Stimulated activated CD4-positive, alpha-beta T cell treated with anti-CD3 and anti-CD28 coated beads, Interleukin-1b, Interleukin-23, amount 100 ng/mL, for 48 hours (primary cell): ENCODE measurements at places on chromosomes 4 and X.
A peak's percentile ranks its signal among the peaks of the same experiment; 100 is the strongest.

GRCh38 chr4:182507805-182508204 lies 264.6 kb downstream of the TENM3 start:
- DNase-seq: no peak

GRCh38 chr4:89243733-89244252 lies 63.8 kb downstream of the GPRIN3 start:
- no peak for DNase-seq

- no peak for DNase-seq
Observed at GRCh38 chr4:183321516-183321915, 710 bp downstream of the CLDN24 start.

GRCh38 chr4:70158576-70158975 lies 4.5 kb downstream of the PRR27 start:
- no peak for DNase-seq

- DNase-seq: no peak
Observed at GRCh38 chrX:86329174-86329573, 180.9 kb downstream of the DACH2 start.

- DNase-seq: no peak
Observed at GRCh38 chr4:78691334-78691754, 84.8 kb upstream of the BMP2K start.

GRCh38 chr4:173270312-173271027 lies 63.7 kb downstream of the HMGB2 start:
- DNase-seq: no peak

GRCh38 chr4:39528061-39528465 lies 824 bp upstream of the UGDH start:
- DNase-seq: no peak

DNA sequence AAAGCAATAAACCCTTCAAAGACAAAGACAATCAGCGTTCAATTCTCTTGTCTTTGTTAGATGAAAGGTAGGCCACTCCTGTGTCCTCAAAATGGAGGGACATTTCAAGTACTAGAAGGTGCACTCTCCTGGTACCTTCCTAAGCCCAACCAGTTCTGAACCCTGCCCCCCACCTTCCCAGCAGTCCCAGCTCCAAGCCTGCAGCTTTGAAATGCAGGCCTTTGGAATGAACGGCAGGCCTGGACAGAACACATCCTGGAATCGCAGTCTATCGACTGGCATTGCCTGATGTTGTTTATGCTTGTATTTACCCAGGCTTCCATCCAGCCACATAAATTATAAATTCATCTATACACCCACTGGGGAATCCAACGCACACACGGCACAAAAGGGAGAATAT lies 47.4 kb downstream of the RASGEF1B start:
- no peak for DNase-seq

- DNase-seq: no peak
Observed at GRCh38 chrX:25013632-25014365, 2.0 kb downstream of the ARX start.

DNA sequence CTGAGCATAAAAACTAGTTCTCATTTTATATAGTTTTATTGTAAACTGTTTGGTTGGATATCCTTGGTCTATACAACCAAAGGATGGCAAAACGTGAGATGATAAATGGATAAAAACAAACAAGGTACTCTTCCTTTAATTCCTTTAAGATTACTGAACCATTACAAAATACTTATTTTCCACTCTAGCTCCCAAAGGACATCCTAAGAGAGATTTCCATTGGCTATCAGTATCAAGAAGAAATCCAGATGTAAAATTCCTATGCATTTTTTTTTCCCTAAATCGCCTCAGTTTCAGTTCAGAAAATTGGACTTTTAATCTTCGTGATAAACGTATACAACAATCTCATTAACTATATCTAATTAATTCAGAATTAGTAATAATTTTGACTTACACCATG lies 2.3 kb downstream of the FBXL5 start:
- no peak for DNase-seq

GRCh38 chr4:169634975-169635374 lies 14.6 kb downstream of the CLCN3 start:
- DNase-seq: no peak

GRCh38 chr4:129344058-129344457 lies 248.1 kb downstream of the C4orf33 start:
- DNase-seq: no peak

GRCh38 chrX:57821703-57822387 lies 88.4 kb downstream of the ZXDA start:
- peak; percentile 2 for DNase-seq

GRCh38 chrX:136586386-136586785 lies 54.4 kb downstream of the VGLL1 start:
- DNase-seq: peak; percentile 11

DNA sequence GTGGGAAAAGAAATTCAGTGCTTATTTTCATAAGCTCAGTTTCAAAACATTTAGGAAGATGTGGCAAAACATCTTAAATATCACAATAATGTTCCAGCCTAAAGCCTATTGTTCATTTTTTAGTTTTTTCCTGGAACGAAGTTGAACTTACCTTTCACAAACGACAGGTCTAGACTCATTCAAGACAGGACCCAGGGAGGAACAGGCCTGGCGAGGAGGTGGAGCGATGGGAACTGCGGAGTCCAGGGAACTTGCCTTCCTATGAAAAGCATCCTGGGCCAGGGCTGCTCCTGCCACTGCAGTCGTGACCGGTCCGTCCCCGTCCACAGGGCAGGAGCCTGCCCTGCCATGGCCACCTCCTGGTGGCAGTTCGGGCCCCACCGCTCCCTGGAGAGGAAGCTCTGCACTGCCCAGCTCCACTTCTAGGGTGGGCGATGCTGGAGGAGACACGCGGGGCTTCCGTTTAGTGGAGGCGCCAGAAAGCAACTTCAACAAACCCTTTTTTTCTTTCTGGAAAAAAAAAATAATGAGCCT lies 96.7 kb upstream of the CBR4 start:
- DNase-seq: no peak

- DNase-seq: no peak
Observed at GRCh38 chr4:633976-634598, 8.7 kb downstream of the PDE6B start.

DNA sequence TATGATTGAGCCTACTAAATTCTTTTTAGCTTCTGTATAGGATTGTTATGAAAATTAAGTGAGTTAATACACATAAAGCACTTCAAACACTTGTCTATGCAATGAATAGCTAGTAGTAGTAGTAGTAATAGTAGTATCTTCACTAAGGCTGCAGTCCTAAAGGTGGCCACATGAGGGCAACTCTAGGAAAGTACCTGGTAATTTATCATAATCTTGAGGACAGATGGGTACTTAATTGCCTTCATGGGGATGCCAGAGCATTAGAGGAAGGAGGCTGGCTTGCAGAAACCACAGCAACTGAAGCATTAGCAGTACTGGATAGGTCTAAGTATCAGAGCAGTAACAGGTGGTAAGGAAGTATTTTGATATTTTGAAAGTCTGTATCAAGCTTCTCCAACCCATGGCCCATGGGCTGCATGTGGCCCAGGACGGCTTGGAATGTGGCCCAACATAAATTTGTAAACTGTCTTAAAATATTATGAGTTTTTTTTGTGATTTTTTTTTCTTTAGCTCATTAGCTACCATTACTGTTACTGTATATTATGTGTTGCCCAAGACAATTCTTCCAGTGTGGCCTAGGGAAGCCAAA lies 17.3 kb downstream of the NIPAL1 start:
- DNase-seq: peak; percentile 48

GRCh38 chrX:67953658-67954057 lies 409.8 kb downstream of the AR start:
- no peak for DNase-seq

- DNase-seq: no peak
Observed at GRCh38 chr4:25757452-25757851, 101.8 kb downstream of the SLC34A2 start.

DNA sequence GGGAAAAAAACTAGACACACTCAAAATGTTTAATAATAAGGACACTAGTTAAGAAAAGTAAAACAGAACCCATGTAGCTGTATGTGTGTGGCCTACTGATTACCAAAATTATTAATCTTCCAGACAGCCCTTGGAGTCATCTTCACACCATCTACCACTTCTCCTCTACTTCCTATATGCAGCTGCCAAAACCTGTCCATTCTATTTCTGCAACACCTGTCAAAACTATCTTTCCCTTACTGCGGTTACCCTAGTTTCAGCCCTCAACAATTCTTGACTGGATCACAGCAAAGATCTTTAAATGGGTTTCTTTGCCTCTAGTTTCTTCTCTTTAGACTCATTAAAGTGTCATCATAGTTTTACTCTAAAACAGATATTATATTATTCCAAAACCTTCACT lies 72.6 kb downstream of the GPR82 start:
- no peak for DNase-seq

GRCh38 chrX:131739823-131740222 lies 195.9 kb downstream of the OR13H1 start:
- no peak for DNase-seq

- no peak for DNase-seq
Observed at GRCh38 chr4:105179539-105180401, 33.1 kb downstream of the TET2 start.

- peak; percentile 20 for DNase-seq
Observed at GRCh38 chrX:13387666-13388494, 68.0 kb upstream of the ATXN3L start.

DNA sequence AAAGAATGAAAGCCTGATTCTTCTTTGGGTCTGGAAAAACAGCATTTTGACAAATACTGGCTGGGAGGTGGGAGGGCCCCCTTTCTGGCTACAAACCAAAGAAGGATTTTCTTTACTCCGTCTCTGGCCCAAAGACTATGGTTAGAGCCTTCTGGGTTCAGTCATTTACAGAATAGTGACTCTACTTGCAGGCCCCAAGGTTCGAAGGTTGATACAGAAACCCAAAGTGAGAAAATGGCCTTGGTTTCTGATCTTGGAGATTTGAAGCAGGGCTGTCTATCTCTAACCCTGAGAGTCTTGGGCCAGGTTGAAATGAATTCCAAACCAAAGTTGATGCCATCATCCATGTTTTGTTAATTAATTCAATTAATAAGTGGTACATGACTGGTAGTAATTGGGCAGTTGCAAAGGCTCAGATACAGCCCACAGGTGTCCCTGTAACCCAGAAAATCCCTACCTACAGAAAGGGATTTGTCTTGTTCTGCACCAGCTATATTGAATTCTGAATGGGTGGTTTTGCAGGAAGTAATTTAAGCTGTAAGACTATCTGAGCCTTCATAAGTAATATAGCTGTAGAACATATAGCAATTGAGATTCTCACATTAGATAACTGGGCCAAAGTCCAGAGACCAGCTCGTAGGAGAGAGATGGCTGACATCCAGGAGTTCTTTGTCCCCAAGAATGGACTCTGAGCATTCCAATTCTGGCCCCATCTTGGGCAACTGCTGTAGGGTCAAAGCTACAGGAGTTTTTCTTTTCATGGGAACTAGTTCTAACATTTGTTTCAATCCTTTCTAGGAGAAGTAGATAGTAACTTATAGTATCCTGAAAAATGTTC lies 34.5 kb downstream of the CHRNA9 start:
- no peak for DNase-seq

DNA sequence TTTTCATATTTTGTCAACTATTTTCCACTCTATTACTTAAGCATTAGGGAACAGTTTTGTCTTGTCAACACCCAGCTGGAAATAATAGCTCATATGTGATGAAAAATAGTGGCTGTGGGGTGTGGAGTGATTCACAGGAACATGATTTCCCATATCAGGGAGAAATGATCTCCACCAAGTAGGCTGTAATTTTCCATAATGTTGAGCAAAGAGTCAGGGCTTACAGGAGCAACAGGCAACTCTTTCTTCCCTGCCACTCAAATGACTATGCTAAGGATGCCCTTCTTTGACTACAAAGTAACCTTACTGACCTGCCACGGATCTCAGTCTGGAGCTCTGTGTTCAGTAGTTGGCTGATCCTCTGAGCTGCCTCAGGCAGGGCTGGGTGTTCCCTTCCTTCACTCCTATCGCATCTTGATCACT lies 90.0 kb upstream of the GATB start:
- DNase-seq: no peak

DNA sequence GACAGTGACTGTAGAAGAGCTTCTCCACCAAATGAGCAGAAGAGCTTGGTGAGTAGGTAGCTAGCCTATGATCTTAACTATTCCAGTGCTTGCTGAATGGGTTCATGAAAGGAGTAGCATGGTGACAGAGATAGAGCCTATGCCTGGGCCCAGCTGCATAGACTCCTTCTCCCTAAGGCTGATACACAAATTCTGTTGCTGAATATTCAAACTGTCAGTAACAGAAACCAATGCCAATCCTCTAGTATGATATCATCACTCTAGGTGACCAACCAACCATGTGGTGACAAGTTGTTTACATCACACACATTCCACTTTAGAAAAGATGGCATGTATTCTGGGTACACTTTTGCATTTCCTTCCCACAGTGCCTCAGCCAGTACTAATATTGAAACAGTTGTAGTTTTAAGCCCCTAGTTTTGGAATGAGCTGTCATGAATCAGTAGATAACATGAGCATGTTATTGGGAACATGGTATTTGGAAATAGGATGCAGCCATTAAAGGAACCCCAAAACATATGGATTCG lies 103.4 kb upstream of the GRXCR1 start:
- no peak for DNase-seq

DNA sequence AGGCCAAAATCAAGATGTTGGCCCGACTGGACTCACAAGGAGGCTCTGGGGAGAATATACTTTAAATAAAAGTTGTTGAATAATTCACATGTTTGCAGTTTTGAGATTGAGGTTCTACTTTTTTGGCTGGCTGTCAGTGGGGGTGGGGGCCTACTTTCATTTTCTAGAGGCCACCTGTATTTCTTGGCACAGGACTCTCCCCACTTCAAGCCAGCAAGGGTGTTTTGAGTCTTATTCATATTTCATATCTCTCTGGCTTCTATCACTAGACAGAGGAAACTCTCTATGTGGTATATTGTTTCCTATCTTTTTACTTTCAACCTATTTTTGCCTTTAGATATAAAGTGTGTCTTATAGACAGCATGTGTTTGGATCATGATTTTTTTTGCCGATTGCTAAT lies 266.4 kb downstream of the PRR32 start:
- no peak for DNase-seq

DNA sequence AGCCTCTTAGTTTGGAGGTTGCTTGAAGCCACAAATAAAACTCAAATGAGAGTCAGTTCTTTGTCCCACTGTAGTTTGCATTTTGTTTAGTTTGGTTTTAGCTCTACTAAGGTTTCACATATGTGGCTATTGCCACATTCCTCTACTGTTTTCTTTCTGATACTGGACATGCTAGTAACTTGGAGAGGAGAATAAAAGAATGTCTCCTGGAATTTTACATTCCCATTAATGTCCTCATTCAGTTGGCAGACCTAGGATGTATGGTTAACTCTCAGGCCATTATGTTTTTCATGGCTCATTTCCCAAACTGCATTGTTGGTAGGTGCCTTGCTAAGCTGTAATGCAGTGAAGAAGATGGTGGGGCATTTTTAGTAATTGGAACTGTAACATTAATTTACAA lies 29.9 kb downstream of the UPRT start:
- DNase-seq: no peak

GRCh38 chrX:9465380-9466123 lies 694 bp downstream of the TBL1X start:
- peak; percentile 10 for DNase-seq

- DNase-seq: no peak
Observed at GRCh38 chrX:11352296-11352741, 59.1 kb downstream of the AMELX start.
